AML-193 (cell line): ENCODE measurements at places on chromosomes 2 and 18.

- no peak for DNase-seq
Observed at GRCh38 chr2:112794841-112795240, 10.5 kb upstream of the IL1A start.

DNA sequence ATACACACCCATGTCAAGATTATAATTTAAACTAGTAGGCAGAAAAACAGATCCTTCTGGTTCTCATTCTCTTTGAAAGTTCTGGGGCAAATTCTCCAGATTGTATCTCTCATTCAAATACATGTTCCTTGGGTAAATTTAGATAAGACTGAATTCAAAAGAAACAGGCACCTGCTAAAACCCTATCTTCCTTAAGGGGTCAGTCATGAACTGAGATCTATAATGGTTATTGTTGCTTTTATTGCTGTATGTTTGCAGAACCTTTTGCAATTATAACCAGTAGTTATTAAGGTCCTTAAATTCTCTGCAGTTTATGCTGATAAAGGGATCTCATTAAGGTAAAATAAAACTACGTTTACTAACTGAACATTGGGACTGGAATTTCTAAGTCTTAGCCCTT lies 83.5 kb downstream of the MYO5B start:
- DNase-seq: no peak

DNA sequence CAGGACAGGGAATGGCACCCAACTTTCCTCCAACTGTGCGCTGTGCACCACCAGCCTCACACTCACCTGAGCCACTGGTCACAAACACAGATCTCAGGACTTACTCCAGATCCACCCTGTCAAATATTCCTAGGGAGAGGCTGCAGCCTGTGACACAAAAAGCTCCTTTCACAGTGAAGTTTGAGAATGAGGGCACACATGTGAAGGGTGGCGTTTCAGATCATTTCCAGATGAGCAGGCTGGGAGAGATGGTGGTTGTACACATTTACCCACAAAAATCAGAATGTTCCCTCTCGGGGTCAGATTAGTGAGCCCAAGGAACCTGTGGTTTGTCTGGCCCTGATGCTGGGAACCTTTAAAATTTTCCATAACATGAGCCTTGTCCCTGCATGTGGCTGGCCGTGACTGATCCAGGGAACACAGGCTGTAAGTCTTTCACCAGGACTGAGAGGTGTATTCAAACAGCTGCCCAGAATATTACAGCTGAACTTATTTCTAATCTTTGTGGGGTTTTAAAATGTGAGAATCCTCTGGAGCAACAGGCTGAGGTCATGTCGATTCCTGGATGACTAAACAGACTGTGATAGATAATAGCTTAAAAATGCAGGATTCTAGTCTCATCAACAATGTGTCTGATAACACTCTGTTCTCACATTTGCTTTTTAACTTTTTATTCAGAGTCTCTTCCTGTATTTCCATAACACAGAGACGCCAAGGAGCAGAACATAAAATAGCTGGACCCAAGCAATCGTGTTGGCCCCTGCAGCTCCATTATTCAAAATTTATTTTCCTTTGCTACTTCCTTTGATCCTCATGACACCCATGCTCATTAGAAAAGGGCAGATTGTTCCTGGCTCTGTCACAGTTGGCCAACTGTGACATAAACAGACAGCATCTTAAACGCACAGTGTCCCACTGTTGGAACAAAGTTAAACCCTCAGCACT lies 35.5 kb downstream of the IL1R2 start:
- DNase-seq: no peak

- no peak for DNase-seq
Observed at GRCh38 chr2:11042841-11043240, 112.4 kb upstream of the SLC66A3 start.

DNA sequence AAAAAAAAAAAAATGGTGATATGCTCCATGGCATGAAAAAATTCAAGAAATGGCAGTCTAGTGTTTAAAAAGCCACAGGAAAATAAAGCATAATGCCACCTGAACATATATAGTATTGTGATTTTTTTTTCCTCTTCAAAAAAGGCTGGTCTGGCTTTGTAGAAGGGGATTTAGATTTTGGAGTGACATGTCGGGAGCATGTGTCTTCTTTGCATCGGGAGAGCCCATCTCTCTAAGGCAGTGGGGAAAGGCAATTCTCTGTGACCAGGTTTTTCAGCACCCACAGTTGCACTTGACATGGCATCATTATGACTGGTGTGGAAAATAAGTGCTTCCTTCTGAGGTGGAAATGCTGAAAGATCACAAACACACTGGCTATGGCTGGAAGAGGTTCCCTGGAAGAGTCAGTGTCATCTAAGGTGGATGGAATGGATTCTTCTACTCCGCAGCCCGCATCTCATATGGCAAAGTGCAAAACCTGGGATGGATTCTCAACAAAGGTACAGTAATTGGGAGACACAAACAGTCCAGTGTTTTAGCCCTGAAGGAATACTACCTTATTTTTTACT lies 172.5 kb downstream of the AGAP1 start:
- no peak for DNase-seq

- no peak for DNase-seq
Observed at GRCh38 chr2:223692191-223692947, 90.2 kb upstream of the SCG2 start.

DNA sequence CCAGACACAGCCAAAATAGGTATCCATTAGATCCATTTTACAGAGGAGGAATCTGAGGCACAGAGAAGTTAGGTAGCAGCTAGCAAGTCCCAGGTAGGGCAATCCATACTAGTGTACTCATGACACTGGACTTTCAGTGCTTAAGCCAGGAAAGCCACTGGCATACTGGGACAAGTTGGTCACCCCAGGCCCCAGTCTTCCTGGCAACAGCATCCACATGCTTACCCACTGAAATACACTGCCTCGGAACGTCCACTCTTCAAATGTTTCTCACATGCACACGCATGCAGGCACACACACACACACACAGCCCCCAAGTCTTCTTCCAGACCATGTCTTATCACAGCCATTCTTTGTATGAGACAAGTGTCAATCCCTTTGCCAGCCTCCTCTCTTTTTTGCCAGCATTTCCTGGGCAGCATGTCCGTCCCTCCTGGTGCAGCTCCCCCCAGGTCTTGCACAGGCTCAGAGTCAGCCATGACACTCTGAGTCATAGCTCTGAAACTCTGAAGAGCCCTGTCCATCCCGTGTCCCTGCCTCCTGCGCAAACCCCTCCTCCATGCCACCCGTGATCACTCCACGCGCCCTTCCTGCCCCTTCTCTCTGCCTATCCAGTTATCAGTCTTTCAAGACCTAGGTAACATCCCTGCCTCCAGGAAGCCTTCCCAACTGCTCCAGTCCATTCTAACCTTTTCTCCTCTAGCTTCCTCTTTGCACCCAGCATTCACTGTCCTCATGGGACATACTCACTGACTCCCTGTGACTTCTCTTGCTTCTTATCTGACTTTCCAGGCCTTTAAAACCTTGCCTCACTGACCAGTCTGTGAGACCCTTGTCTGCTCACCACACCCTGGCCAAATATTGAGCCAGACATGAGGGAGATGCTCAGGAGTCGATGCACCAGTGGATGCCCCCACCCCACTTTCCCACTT lies 10.9 kb upstream of the TEX261 start:
- no peak for DNase-seq

DNA sequence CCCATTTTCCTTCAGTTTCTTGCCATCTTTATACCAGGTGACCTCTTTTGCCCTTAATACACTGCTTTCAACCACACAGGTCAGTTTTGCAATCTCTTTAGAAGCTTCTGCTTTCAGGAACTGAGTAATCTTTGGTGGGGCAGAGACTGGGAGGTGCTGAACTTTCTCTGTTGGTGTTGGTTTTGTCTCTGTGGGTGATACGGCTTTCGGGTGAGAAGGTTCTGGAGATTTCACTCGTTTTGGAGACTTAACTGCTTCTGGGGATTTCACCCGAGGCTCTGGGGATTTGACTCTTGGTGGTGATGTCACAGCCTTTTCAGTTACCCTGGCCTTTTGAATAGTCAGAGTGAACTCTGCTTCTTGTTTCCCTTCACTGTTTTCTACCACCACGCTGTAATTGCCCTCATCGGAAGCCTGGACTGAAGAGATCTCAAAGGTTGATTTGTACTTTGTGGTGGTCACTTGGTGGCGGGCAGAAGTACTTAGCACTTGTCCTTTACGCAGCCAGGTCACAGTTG lies 50.4 kb downstream of the PLEKHA3 start:
- peak; percentile 83 for DNase-seq

- DNase-seq: peak; percentile 48
Observed at GRCh38 chr2:43221763-43222474, 4.5 kb downstream of the ZFP36L2 start.

- no peak for DNase-seq
Observed at GRCh38 chr2:109201465-109202327, 72.7 kb downstream of the SH3RF3 start.

- DNase-seq: no peak
Observed at GRCh38 chr2:46498681-46499080, 19.3 kb downstream of the TMEM247 start.

DNA sequence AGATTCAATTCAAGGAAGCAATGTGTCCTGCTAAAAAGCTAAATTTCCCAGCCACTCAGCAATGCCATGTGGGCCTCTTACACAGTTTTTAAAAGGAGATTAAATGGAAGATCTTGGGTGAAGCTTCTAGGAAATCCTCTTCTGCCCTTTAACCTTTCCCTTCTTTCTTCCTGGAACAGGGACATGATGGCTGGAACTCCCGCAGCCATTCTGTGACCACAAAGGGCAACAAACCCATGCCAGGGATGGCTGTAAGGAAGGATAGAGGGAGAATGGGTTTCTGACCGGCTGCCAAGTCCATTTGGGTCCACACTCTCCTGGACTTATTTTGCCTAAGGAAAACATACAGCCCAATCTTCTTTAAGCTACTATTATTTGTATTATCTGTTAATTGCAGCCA lies 52.6 kb upstream of the ASAP2 start:
- DNase-seq: no peak

- DNase-seq: no peak
Observed at GRCh38 chr2:236503100-236503499, 66.5 kb upstream of the ACKR3 start.

DNA sequence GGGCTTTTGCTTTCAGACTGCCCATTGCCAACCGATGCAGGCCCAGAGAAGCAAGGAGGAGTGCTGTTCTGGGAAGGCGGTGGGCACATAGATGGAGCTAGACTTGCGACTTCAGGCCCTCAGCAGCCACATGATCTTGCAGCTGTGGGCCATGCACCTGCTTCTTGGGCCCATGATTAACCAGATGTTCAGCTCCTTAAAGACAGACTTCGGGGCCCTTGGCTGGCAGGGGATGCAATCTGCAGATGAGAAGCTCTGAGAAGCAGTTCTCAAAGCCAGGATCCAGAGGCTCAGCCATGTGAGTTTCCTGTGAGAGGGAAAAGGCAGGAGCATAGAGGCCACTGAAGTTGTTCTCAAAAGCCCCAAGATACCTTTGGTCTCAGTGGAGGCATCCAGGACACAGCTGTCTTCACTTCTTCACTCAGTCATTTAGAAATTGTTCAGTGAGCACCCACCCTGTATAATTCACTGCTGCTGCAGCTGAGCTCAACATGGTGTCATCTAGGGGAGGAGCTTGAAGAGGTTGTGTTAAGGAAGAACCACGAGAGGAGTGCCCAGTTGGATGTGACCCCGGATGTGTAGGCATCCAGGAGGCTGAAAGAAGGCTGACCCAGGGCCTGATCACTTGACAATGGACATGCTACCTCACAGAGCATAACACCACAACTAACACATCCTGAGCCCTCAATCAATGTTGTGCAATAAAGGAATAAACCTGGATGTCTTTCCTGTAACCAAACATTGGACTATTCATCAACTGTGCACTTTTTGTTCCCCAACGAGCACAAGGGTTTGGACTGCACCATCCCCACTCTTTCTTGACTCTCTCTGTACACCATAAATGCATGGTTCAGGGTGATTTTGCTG lies 44.7 kb upstream of the TMEM200C start:
- DNase-seq: no peak

DNA sequence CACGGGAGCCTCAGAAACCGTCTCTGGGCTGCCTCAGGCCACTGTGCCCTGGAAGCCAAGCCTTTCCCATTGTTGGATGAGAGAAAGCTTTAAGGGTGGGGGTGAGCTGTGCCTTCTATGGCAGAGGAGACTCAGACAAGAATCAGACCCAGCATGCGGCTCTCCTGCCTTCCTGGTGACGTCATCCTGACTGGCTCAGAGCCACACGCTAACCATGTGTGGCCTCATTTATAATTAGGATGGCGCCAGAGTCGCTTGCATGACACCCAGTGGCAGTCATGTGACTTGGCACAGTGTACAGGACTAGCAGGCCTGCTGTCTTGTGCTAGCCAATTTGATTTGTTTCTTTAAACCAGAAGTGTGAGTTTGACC lies 99.1 kb downstream of the SH3BP4 start:
- DNase-seq: no peak

- DNase-seq: no peak
Observed at GRCh38 chr2:37464067-37464466, 119.6 kb downstream of the QPCT start.

DNA sequence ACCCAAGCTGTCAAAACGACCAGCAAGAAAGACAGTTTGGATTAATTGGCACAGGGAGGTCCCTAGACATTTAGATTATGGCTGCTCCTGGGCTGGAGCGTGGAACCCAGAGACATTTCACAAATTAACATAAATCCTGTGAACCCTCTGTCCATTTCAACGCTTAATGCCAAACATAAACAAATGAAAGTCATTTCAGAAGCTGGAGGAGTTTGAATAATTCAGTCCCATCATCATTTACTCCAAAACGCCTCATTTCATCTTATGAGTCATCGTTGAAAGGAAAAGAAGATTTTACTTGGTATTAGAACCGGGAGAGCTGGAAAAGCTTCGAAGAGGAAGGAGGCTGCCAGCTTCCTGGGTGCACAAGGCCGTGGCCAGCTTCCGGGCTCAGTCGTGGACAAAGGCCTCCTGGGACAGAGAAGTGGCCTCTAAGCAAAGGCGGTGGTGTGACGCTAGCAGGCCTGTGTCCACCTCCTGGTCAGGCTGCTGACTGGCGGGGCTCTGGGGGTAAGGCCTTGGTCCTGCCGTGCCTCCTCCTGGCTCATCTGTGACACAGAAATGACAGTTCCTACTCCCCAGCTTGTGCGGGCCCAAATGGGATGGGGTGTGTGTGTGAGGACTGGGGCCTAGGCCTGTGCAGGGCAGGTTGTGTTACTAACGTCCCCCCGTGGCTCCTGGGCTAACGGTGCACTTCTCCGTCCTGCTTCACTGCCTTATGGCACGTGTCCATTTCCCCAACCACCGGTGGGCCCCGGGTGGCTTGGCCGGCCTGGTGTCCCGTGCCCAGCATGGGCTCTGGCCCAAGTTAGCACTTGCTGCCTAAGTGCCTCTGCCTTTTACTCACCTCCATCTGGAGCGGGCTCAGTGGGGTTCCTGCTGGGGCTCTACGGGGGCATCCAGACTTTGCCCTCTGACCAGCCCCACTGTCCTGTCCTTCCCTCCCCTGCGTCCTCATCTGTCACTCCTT lies 71.6 kb downstream of the RRM2 start:
- no peak for DNase-seq

DNA sequence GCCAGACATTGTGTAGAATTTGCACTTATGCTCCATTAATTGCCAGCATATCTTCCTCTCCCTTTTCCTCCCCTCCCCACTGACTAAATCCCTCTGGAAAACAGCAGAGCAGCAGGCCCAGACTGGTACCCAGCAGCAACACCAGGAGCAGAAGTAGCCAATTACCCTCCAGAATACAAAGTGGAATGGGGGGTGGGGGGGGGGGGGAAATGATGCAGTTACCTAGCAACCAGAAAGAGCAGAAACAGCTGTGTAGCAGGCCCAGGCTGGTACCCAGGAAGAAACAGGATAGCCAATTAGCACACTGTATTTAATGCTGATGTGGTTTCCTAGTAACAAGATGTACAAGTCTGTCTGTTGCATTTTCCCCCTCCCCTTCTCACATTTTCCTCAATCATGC lies 52.3 kb downstream of the KLF7 start:
- no peak for DNase-seq

GRCh38 chr2:196322973-196323810 lies 151.8 kb upstream of the STK17B start:
- no peak for DNase-seq
